NCI-H774 (cell line): ENCODE measurements at places on chromosomes 13 and 19.

GRCh38 chr13:99071666-99072065 is 93.8 kb upstream of the DOCK9 start:
- DNase-seq, result no peak

DNA sequence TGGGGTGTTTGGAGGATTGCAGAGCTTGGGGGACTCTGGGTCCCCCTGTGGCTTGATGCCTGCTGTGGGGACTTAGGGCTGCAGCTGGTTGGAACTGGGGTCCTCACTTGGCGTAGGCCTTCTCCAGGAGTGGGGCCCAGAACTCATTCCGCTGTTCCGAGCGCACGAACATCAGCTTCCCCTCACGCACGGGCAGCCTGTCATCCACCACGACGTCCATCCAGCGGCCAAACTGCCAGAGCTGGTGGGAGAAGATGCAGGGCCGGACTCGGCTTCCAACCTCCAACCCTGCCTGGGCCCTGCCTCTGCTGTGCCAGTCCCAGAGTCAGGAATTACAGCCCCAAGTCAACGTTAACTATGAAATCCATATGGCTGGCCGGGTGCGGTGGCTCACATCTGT is 2.6 kb downstream of the CAPN12 start:
- no peak for DNase-seq

- DNase-seq, result no peak
These were observed 31.9 kb upstream of the CPB2 start for GRCh38 chr13:46136688-46137087.

GRCh38 chr13:38850868-38851626 is 139.6 kb downstream of the STOML3 start:
- DNase-seq, result no peak

DNA sequence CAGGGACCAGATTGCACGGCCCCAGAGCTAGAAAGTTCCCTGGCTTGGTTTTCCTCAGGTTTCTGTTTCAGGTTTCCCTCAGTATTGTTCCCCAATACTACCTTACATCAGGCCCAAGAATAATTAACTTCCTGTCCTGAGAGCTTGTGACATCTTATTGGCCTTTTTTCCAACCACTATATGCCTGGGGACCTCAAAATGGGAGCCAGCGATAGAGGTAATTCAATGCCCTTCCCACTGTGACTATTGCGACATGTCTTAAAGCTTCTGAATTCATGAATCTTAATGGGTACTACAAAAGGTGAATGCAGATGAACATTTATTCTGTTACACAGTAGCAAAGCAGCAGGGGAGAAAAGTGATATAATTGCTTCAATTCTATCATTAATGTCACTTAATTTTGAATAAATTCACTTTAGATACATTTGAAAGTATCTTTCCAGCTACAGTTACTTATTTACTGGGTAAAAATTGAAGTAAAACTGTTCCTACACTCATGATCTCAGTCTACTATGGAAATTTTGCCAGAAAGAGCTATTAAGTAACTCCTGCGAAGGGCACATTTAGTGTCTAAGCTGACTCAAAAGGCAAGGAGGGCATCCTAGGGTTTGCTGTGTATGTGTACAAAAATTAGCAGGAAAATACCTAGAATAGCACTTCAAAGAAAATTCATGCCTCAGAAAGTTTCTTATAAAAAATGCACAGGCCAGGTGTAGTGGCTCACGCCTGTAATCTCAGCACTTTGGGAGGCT is 4.1 kb downstream of the CRYL1 start:
- DNase-seq, result no peak

GRCh38 chr19:3753631-3754410 is 7.7 kb downstream of the APBA3 start:
- DNase-seq, result no peak

DNA sequence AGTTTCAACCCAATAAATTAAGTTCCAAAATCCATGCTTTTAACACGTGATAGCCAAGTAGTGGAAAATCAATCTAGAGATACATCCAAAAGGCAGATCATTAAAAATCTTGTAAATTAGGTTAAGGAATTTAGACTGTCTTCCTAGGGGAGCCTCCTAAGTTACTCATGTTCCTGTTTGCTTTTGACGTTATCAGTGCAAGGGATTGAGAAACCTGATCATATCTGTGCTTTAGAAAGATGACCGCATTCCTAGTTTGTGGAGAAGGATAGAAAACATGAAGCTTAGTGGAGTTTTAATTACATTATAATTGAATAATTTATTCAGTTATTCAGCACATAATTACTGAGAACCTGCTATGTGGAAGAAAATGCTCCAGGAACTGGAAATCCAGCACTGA is 251.0 kb upstream of the ARGLU1 start:
- no peak for DNase-seq

DNA sequence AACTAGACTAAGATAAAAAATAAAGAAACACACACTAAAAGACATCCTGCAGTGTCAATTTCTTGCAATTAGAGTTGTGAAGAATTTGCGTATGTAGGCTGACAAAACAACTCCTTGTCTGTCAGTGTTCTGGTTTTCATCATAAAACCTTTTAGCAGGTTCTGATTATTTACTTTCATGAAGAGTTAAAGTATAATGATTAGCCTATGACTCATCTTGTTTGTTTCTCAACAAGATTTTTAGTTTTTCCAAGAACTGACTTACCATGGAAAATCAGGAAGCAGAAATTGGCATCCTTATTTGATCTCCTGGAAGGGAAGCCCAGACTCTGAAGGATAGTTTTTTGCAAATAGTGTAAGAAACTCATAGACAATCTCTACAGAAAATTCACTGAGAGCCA is 848.7 kb upstream of the PCDH9 start:
- no peak for DNase-seq

- DNase-seq, result peak; percentile 89
These were observed 4.8 kb downstream of the EMP3 start for GRCh38 chr19:48330012-48330681.

- peak; percentile 53 for DNase-seq
These were observed 85.8 kb upstream of the ZNF91 start for GRCh38 chr19:23481043-23481442.

DNA sequence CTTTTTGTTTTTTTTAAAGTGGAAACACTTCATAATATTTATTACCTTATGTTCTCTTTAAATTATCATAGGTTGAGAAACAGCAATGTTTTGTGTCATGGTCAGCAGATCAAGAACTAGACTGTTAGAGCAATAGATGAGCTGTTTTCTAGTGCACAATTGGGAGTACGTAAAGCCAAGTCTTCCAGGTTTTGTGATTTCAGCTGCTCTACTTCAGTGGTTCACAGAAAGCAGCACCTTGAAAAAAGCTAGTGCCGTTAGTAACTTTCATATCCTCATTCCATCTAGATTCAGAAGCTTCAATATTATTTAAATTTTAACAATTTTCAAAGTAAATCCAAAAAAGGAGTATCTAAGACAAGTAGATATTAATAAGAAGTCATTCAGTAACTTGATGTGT is 1.9 kb downstream of the GPR18 start:
- no peak for DNase-seq

DNA sequence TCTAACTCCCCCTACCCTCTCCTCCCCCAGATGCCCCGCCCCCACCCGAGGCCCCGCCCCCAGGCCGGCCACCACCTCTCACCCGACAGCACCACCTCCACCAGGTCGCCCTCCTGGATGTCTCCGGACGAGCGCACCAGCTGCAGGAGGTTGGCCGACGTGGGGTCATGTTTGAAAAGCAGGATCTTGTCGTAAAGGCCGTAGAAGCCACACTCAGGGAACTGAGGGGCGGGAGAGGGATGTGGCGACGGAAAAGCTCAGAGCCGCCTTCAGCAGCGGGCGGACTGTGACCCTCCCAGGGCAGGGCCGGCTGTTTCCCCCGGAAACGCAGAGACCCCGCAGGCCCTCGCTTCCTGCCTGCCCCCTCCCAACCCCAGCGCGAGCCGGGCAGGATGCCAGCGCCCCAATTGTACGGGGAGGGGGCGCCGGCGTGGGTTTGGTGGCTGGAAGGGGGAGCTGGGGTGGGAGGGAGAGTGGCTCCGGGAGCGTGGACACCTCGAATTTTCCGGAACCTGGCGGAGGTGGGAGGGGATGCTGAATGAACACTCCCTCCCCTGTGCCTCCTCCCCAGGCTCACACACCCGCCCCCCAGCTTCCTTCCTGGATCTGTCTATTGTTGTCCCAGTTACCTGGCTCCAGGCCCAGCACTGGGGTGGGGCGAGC is 3.0 kb downstream of the PRKD2 start:
- DNase-seq, result peak; percentile 84

GRCh38 chr13:87147076-87147475 is 524.1 kb upstream of the SLITRK5 start:
- DNase-seq, result no peak

DNA sequence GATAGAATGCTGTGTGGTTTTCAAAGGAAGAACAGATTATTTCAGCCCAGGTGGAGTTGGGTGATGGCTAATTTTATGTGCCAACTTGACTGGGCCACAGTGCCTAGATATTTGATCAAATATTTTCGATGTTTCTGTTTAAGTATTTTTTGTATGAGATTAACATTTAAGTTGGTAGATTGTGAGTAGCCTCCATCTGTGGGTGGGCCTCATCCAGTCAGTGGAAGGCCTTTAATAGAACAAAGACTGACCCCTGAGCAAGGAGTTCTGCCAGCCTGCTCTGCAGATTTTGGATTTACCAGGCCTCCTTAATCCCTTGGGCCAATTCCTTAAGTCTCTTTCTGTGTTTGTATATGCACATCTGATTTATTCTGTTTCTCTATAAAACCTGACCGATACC is 13.9 kb downstream of the LSM14A start:
- no peak for DNase-seq

- DNase-seq, result no peak
These were observed 31.1 kb downstream of the RYR1 start for GRCh38 chr19:38464421-38465082.

DNA sequence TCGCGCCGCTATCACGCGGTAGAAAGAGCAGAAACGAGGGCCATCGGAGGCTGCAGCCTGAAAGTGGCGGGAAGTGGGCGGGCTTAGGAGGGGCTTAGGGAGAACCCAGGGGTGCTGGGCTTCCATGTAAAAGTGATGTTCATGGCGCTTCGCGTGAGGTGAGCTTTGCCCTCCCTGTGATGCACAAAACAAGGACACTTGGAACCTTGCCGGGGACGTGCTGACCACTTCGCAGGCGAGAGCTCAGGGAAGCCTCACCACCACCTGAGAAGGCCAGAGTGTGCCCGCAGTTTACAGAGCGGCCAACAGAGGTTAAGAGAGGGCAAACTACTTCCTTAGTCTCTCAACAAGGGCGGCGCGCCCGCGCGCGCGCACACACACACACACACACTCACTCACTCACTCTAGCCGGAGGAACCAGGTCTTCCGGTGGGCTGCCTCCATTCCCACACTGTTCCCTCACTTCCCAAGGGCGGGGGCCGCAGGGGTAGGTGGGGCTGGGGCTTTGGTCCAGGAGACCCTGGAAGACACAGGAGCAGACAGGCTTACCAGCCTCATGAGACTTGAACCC is 651 bp downstream of the GAPDHS start:
- peak; percentile 1 for DNase-seq

- DNase-seq, result no peak
These were observed 13.3 kb downstream of the DYRK1B start for GRCh38 chr19:39820696-39821095.

- DNase-seq, result no peak
These were observed 96.2 kb downstream of the LHFPL6 start for GRCh38 chr13:39506559-39507390.

DNA sequence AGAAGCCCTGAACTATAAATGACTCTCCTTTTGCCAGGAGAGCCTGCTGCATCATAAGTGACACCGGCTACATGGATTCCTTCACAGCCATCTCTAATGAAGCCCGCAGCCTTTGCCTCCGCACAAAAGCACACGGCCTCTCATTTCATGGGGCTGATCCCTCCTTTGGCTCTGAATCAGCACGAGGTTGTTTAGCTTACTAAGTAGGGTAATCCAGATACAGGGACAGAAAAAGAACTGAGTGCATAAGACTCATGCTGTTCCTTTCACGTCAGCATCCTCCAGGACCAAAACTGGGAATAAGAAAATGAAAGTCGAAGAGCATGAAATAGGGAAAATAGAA is 136.3 kb downstream of the DCT start:
- DNase-seq, result no peak

GRCh38 chr19:54616821-54617560 is 13.3 kb upstream of the LILRB1 start:
- DNase-seq, result no peak

- DNase-seq, result no peak
These were observed 142.4 kb downstream of the MYCBP2 start for GRCh38 chr13:77184455-77184854.

GRCh38 chr19:14113762-14114414 is 3.7 kb downstream of the PRKACA start:
- DNase-seq, result no peak

DNA sequence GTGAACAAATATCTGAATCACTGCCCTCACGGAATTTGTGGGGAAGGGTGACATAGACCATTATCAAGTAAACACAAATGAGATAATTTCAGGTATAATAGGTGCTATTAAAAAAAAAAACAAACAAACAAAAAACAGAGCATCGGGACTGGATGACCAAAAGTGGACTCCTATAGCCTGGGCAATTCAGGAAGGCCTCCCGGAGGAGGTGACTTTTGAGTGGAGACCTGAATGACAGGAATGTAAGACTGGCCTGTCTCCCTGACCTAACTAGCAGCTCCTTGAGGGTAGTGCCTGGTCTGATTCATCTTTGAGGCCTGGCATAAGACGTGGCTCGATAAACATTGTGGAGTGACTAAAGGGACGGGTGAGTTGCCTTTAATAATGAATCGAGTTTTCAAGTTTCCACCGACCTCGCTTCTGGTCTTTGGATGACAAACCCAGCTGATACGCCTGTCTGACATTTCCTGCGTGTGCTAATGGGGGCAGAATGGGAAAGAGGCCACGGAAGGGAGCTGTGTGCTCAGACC is 6.8 kb downstream of the KLK10 start:
- no peak for DNase-seq

GRCh38 chr13:43357564-43357963 is 334.2 kb downstream of the DNAJC15 start:
- DNase-seq, result no peak

DNA sequence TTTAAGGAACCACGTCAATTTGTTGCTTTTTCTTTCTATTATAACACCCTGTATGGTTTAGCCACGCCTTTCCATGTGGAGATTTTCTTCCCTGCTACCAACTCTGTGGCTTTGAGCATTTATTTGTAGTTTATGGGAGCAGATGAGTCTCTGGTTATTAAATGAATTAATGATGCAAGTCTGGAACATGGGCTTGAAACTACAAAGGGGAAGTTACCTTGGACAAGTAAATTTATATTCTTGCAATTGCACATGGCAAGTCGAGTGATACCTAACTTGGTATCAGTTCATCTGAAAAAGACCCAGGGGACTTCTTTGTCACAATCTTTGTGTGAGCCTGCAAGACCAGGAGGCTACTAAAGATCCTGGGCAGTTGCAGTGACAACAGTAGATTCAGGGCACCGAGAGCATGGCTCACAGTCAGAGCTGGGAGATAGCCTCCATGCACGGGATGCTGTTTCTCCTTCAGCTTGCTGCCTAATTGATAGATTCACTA is 24.4 kb downstream of the B3GLCT start:
- DNase-seq, result no peak

DNA sequence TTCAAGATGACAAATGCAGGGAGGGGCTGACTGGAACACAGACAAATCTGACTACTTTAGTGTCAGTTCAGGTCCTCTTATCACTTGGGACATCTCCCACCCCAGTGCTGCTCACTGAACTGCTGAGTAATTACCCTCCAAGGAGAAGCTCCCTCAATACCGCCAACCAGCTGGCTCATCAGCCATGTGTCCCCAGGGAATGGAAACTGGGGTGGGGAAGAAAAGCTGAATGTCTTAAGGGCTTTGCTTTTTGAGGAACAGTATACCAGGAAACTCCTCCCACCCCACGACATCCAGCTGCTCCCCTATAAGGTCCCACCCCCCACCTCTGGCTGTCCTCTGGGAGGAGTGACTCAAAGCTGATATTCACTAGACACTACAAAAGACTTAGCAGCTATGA is 2.0 kb downstream of the ZNF823 start:
- no peak for DNase-seq

GRCh38 chr13:74838096-74838495 is 643.9 kb downstream of the TBC1D4 start:
- DNase-seq, result no peak
